AG08396 (cell line): ENCODE measurements at places on chromosomes 11 and 22.
A peak's percentile ranks its signal among the peaks of the same experiment; 100 is the strongest.

- DNase-seq = no peak
These were observed 369.8 kb upstream of the CCDC90B start for GRCh38 chr11:83655976-83656375.

DNA sequence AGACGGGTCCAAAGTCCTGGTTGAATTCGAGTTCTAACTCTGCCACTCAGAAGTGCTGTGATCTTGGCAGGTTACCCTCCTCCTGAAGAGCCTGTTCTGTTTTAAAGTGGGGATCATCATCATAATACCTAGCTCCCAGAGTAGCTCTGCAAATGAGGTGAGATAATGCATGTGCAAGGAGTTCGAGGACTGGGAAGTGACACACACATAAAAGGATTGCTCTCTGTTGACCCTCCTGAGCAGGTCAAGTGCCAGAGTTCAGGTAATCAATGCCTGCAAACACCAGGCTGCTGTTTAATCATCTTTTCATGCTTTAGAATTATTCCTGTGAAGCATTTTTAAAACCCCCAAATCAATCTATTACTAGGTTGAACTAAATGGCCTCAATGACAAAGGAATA is 19.9 kb downstream of the RCN1 start:
- no peak for DNase-seq

- no peak for DNase-seq
These were observed 4.2 kb downstream of the PLAAT3 start for GRCh38 chr11:63609971-63610580.

DNA sequence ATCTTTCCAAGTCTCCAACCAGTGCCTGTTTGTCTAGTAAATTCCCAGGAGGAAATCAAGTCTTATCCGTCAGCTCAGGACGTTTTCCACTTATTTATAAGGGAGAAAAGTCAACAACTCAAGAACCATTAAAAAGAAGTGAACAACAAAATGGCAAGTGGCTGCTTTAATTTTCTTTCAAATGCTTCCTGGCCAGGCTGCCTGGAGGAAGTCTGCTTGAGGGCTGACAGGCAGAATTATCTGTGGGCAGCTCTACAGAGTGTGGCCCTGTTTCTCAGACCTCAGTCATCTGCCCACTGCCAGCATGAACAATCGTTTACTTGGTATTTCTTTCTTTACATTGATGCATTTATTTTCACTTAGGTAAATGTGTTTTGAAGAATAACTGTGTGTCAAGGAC is 281.9 kb upstream of the ISX start:
- no peak for DNase-seq

DNA sequence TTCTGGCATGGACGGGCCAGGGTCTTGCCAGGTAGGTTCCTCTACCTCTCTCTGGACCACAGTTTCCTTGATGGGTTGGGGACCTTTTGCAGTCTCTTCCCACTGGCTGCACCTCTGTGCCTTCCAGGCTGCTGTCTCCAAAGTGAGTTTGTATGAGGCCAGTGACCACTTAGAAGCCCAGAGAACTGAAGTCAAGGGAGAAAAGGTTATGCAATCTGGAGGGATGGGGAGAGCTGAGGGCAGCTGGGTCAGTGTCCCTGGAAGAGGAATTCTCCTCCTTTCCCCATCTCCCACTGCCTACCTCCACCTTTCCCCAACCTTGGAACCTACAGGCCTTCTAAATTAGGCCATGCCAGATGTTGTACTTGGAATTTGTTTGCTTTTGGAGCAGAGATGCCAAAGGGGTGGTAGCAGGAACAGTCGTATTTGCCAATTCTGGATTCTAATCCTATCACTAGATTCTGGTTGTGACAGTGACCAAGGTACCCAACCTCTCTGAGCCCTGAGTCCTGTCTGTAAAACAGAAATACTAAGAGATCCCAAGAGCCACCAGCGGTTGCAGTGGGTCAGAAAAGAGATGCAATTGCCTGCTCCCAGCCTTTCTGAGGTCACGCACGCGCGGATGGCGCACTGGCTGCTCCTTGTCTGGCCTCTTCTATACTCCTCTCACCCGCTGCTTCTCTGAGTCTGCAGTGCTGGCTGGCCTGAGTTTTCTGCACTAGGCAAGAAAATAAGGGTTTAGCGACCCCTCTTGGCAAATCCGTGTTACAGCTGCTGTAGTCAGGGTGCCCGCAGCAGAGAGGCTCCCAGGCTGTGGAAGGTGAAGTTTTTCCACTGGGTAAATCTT is 10.7 kb upstream of the ACCSL start:
- peak; percentile 79 for DNase-seq

DNA sequence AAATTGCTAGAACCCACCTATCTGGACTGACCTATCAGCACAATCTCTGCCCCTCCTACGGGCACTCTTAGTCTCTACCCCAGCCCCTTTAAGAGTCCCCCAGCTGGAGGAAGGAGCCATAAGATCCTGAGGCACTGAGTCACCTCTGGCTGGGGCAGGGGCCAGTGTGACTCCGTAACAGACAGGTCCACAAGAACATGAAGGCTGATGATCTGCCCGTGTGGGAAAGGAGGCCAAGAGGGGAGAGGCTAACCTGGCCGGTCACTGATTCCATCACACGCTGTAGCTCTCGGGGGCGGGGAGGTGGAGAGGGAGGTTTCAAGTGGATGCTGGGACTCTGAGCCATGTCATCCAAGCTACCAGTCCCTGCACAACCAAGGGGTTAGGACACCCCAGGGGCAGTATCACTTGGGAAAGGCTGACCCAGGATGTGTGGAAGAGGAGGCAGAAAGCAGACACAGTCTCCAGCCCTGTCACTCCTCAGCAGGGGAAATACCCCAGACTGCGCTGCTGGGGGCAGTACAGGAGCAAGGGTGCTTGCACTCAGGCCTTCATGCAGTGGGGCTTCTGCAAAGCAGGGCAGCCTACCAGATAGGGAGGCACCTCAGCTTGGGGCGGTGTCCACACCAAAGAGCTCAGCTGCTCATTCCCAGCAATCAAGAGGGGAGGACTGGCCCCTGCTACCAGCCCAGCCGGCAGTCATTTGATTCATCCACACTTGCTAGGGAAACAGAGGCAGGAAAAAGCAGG is 22.3 kb downstream of the ARHGAP1 start:
- no peak for DNase-seq

GRCh38 chr11:122226810-122227379 is 110.9 kb upstream of the BLID start:
- no peak for DNase-seq

- DNase-seq = no peak
These were observed 1850.2 kb upstream of the RAG2 start for GRCh38 chr11:38448284-38448683.

- DNase-seq = no peak
These were observed 259.5 kb upstream of the POU2AF2 start for GRCh38 chr11:110986016-110986415.
